ENCODE measurements at places on chromosomes 3 and 15. TPM values are rescaled to one million over a fixed set of nuclear protein-coding genes. Genes with fewer than 3 reads are reported as not detected.

The CCDC33 gene
- not detected for total RNA-seq

The AADACL2 gene
- not detected for total RNA-seq

The SNX1 gene
- total RNA-seq, result 43.1 TPM

The MFGE8 gene
- 32.6 TPM for total RNA-seq

The HCN4 gene
- not detected for total RNA-seq

The SEMA6D gene
- 7.0 TPM for total RNA-seq

The DHFR2 gene
- total RNA-seq, result 3.4 TPM

The PIERCE2 gene
- 1.5 TPM for total RNA-seq

The DUOXA1 gene
- total RNA-seq, result not detected

The PROK2 gene
- not detected for total RNA-seq

The DOCK3 gene
- total RNA-seq, result 0.15 TPM

The CEP152 gene
- total RNA-seq, result 4.4 TPM

The MESP1 gene
- 1.1 TPM for total RNA-seq
